SK-N-SH (cell line): ENCODE measurements at places on chromosomes 5 and 9. TPM values are rescaled to one million over a fixed set of nuclear protein-coding genes. Genes with fewer than 3 reads are reported as not detected.

- DNase-seq = no peak
- H3K27ac ChIP-seq = no peak overlapping the region
- peaks cover 12% of the 10 kb centered on the region; the same call in 1 of the 2 replicates for H3K27me3 ChIP-seq
- H3K36me3 ChIP-seq = no peaks in the 10 kb centered on the region
These were observed 64.5 kb upstream of the PIP5K1B start for GRCh38 chr9:68640421-68641089.

DNA sequence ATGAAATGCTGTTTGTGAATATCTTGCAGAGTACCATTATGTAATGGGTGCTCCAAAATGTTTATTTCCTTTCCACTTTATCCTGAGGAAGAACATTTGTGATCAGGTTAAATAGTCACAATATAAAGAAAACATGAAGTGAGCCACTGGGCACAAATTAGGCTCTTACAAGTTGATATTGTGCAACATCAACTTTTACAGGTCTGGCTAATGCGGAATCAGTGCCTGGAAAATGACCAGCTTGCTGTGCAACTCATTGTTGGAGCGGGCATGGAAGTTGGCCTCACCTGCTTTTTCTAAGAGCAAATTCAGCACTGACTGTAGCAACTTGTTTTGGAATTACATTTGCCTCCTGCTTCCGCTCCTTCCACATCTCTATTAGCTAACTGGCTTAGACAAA lies 216.9 kb upstream of the PLPPR1 start:
- no peaks in the 10 kb centered on the region for H3K4me1 ChIP-seq
- H3K36me3 ChIP-seq = no peaks in the 10 kb centered on the region
- no peak overlapping the region for H3K27ac ChIP-seq
- DNase-seq = no peak

- H3K27me3 ChIP-seq = no peaks in the 10 kb centered on the region
- no peak for DNase-seq
- peaks cover 3% of the 10 kb centered on the region; the same call in 1 of the 2 replicates for H3K4me1 ChIP-seq
- H3K27ac ChIP-seq = no peak overlapping the region
These were observed 8.7 kb downstream of the STK10 start for GRCh38 chr5:172178991-172179989.

DNA sequence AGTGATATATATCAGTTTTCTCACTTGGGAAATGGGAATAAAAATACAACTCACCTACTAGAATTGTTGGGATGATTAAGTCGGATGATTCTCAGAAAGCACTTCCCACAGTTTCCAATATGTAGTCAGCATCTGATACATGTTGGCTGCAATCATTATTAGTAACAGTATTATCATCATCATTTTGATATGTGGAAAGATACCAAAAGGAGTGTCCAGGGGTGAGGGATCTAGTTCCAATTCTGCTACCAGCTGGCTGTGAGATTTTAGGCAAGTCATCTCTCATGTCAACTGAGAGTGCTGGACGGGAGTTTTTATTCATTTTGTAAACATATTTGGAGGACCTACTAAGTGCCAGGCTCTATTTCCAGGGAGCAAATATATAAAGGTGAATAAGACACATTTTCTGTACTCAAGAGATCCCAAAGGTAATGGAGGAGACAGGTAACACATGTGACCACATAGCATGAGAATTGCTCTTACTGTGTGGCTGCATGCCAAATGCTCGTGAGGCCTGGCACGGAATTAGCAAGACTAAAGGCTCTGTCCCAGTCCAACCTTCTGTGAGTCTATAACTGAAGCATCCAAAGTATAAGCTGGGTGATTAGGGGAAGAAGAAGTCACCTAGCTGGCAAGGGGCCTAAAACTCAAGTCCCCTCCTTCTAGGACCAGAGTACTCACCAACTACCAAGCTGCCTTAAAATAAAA lies 83.0 kb downstream of the GRIA1 start:
- no peaks in the 10 kb centered on the region for H3K36me3 ChIP-seq
- H3K27ac ChIP-seq = no peak overlapping the region
- H3K4me3 ChIP-seq = no peak overlapping the region
- DNase-seq = no peak
- no peaks in the 10 kb centered on the region for H3K27me3 ChIP-seq
- peaks cover 8% of the 10 kb centered on the region; the same call in 1 of the 2 replicates for H3K4me1 ChIP-seq

DNA sequence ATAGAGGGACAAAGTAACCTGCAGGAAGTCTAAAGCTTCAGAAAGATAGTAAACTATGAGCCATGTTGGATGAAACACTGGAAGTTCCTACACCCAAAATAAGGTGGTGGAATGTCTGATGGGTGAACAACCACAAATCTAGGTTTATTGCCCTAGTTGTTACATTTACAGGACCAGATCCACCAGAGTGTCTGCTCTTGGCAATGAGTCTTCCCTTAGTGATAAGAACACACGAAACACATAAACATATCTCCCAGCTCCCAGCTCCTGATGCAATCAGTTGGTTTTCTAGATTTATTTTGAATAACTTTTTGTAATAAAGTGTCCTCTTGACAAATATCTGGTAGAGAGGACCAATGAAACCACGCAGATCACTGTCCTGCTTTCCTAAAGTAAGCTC lies 329.7 kb upstream of the WWC1 start:
- no peak overlapping the region for H3K27ac ChIP-seq
- no peaks in the 10 kb centered on the region for H3K4me1 ChIP-seq
- no peak for DNase-seq
- H3K4me3 ChIP-seq = no peak overlapping the region
- no peaks in the 10 kb centered on the region for H3K27me3 ChIP-seq

CDX1 gene
- 0.23 and 0.26 TPM in 2 replicates for polyA plus RNA-seq

TUSC1 gene
- 8.8 and 9.1 TPM in 2 replicates for polyA plus RNA-seq
